CD4-positive, CD25-positive, alpha-beta regulatory T cell (primary cell): ENCODE measurements at places on chromosomes 2 and 18.

DNA sequence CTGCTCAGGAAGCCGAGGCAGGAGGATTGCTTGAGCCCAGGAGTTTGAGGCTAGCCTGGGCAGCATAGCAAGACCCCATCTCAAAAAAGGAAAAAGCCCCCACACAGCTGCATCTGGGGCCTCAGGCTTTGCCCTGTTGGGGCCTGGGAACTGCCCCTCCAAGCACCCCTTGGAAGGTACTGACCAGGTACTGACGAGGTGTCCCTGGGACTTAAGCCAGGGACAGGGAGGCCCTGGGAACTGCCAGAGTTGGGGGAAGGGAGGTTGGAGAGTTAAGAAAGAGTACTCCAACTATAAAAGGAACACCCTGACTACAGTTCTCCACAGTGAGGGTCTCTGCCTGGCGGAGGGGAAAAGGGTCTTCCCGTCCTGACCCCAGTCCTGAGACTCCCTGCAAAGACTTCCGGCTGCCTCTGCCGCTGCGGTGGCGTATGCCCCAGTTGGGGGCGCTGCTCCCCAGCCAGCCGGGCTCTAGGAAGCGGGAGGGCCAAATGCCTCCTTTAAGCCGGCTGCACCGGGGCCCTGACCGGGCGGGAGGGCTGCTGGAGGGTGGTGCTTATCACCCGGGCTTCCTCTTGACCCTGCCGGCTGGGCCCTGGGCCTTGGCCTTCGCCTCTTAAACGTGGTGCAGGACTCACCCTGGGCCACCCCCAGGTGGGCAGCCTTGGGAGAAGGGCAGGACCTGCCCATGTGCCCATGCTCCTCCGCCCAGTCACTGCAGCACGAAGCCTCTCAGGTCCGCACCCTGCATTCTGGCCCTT, 12.8 kb downstream of the SLC30A3 start:
- DNase-seq, result no peak

DNA sequence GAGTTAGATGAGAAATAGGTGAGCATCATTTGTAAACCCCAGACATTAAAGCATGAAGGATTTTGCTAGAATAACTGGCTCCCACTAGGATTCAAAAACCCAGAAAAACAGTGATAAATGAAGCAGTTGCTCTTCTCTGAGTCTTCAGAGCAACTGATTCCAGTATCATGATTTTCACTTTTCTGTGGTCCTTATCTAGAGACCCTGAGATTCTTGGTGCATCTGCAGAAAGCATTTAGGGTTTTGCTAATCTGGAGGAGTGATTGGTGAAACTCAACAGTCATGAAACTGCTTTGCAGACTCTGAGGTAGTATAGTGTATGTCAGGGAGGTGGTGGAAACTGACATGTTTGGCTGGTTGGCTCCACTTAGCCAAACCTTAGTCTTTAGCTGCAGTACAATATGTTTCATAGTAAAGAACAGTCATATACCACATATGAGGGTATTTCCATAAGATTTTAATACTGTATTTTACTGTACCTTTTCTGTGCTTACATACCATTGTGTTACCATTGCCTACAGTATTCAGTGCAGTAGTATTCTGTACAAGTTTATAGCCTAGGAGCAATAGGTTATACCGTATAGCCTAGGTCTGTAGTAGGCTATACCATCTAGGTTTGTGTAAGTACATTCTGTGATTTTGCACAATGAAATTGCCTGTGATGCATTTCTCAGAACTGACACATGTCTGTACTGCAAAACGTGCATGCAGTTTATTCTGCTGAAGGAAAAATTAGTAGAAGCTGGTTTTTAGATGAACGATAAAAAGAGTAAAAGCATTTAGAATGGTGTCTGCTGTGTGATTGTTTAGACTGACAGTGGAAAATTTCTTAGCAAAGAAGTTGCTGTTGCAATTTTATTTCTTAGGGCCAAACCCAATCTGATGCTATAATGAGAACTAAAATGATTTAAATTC, 23.8 kb downstream of the EML4 start:
- DNase-seq, result no peak

- no peak for DNase-seq
These were observed 974.0 kb upstream of the CNTNAP5 start for GRCh38 chr2:123051136-123051535.

DNA sequence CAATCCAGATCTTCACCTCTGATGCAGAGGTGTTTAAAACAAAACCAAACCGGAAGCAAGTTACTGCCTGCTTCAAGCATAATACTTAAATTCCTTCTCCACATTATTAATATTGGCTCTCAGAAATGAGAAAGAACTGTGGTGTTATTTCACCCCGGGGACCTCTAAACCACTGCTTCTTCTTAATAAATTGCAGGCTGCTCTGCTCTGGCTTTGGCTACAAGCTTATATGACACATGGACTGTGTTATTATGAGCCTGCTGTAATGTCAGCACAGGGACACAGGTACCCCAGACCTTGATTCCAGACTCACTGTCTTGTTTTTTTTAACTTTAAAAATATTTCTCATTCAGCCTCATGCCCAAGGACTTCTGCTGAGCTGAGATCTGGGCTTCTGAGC, 45.1 kb downstream of the ST6GAL2 start:
- DNase-seq, result no peak

DNA sequence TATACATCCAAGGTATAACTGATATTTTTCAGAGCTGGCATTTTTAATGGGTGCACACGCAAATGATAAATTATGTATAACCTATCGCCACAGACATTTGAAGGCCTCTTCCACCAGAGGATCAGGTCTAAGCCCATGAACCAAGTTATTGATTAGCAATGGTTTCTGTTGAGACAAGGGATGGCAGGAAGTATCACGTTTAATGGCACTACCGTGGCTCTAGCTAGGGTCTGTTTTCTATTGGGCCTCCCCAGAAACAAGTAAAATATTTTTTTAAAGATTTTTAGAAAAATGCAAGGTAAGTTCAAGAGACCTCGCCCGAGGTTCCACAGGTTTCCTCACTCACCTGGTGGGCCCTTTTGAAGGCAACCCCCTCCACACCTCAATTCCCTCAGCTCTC, 667 bp downstream of the GFPT1 start:
- DNase-seq, result peak; percentile 46

- DNase-seq, result no peak
These were observed 55.1 kb downstream of the MYO7B start for GRCh38 chr2:127590386-127591190.

DNA sequence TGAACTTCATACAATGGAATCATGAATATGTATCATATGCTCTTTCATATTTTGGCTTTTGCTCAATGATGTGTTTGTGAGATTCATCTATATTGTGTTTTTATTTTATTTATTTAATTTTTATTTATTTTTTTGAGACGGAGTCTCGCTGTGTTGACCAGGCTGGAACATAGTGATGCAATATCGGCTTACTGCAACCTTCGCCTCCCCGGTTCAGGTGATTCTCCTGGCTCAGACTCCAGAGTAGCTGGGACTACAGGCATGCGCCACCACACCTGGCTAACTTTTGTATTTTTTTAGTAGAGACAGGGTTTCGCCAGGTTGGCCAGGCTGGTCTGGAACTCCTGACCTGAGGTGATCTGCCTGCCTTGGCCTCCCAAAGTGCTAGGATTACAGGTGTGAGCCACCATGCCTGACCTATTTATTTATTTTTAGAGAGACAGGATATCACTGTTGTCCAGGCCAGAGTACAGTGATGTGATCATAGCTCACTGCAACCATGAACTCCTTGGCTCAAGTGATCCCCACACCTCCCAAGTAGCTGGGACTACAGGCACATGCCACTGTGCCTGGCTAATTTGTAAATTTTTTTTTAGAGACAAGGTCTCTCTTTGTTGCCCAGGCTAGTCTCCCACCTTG, 74.5 kb downstream of the TET3 start:
- DNase-seq, result no peak

DNA sequence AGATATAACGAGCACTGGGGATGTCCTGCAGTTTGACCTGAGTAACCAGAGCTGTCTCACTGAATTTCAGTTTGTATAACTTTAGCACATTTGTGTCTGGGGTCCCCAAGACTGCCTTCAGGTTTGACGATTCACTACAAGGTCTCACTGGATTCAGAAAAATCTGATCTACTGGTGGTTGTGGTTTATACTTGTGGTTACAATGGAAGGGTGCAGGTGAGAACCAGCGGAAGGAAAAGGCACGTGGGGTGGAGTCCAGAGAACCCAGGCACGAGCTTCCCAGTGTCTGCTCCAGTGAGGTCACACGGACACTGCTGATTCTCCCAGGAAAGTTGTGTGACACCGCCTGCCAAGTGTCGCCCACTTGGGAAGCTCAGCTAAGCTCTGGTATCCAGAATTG, 126.0 kb downstream of the ZNF236 start:
- DNase-seq, result no peak

- DNase-seq, result no peak
These were observed 88.2 kb downstream of the SLC66A3 start for GRCh38 chr2:11243512-11243911.

- no peak for DNase-seq
These were observed 188.5 kb downstream of the TPGS2 start for GRCh38 chr18:36640021-36640952.

DNA sequence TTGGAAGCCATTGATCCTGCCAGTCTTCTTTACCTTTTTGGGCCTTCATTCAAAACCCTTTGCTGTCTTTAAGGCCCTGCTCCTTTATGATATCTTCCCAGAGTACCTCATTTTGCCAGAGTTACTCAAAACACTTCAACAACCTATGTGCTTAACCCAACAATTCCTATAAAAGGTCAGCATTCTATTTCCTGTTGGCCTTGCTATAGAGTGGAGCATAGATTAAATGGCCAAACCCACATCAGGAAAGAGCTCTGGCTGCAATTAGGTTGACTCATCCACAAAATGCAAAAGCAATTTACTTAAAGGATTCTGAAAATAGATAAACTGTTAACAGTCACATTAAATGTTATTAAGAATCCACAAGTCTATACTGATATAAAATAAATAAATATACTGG, 21.2 kb downstream of the MRPL33 start:
- DNase-seq, result no peak

- DNase-seq, result no peak
These were observed 7.7 kb upstream of the ARID5A start for GRCh38 chr2:96528700-96529375.

- no peak for DNase-seq
These were observed 62.8 kb downstream of the DCC start for GRCh38 chr18:52402814-52403213.

- peak; percentile 44 for DNase-seq
These were observed 42.4 kb upstream of the MTIF2 start for GRCh38 chr2:55311444-55311870.

DNA sequence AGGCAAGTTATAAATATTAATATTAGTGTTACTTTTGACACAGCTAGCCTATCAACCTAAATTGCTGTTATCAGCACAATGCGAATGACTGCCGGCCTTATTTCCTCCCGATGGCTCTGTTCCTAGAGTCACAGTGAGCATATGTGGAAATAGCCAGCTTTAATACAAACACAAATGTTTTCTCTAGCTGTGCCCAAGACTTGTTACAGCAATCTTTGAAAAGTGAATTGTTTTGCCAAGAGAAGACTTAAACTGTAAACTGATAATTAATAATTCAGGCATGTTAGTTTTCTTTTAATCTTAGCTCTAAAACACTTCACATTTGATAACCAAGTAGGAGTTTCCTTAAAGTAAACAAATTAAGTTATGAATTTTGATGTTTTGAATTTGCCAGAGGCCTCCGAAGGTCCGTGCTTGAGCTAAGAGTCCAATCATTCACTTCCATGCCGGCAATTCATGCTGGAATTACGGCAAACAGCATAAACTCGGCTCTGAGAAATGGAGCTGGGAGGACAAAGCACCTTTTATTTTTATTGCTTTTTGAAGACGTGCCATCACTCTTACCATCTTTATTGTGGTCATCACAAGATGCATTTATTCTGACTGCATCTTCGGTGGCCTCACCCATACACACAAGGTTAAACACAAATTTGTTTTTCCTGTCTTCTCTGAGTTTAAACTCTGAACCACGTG, 184.5 kb upstream of the CWC22 start:
- DNase-seq, result no peak

DNA sequence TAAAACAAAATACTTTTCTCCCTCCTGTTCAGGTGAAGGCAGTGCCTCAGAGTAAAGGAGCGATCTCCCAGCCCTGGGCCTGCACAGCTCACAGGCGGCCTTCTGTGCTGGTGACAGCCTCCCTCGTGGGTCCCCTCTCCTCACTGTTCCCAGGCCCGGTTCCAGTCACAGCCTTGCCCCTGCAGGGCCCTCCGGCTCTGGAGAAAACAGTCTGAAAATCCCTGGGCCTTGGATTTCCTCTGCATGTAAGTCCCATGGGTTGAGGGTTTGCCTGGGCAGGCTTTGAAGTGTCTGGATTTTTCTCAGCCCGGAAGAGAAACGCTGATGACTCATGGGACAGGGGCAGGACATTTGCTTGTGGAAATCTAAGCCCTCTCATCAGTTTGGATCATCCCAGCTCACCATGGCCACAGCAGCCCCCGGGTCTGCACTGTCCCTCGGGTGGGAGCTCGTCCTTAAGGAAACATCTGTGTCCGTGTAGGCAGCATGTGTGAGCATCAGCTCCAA, 186.1 kb upstream of the RAB12 start:
- DNase-seq, result no peak

DNA sequence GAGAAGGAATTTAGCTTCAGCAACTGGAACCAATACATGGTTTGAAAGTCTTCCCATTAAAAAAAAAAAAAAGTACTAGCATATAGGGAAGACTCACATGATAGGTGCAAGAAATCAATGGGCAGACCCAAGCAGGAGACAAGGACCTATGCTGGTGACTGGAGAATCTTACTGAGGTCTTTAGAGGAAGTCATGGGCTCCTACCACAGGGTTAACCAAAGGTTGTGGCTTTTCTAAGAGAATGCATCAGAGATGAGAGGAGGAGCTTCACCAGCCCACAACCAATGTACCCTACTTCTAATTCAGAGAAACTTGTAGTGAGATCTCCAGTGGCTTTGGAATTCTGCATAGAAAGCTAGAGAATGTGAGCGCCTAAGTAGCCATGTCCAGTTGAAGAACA, 207.4 kb downstream of the NCKAP5 start:
- DNase-seq, result no peak

GRCh38 chr2:65402780-65403528, 29.4 kb downstream of the SPRED2 start:
- no peak for DNase-seq

GRCh38 chr2:172629586-172629985, 73.7 kb downstream of the PDK1 start:
- no peak for DNase-seq

- no peak for DNase-seq
These were observed 35.1 kb downstream of the SLC4A3 start for GRCh38 chr2:219662566-219662965.

DNA sequence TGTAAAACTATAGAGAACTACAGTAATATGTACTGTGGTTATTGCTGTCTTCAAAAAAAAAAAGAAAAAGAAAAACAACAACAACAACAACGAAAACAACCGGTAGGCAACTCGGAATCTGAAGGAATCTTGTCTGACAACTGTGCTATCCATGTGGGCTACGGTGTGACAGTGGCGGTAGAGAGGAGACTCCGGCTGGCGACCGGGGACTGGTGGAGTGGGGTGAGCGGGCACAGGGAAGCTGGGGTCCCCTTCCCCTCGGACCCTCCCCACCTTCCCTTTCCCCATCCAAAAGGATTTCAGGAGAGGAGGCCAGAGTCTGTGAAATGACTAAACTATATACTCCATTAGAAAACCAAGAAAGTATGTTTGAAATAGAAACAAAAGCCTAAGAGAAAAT, 22.9 kb downstream of the IGFBP5 start:
- no peak for DNase-seq
